ENCODE measurements at places on chromosomes 1 and 21. TPM values are rescaled to one million over a fixed set of nuclear protein-coding genes. Genes with fewer than 3 reads are reported as not detected.

The TMEM52 gene
- 0.49 TPM for total RNA-seq

GRCh38 chr1:21546122-21546825, 37.1 kb downstream of the ALPL start:
- DNase-seq = no peak

The KCNJ6 gene
- total RNA-seq = not detected

The FCRL5 gene
- not detected for total RNA-seq

GRCh38 chr1:33456502-33456886, 16.0 kb upstream of the ZSCAN20 start:
- no peak for DNase-seq

- no peak for DNase-seq
These were observed 16.9 kb downstream of the CHRNB2 start for GRCh38 chr1:154584267-154584994.

The TARS2 gene
- 25.3 TPM for total RNA-seq

- no peak for DNase-seq
These were observed 9.8 kb downstream of the MYBPH start for GRCh38 chr1:203165800-203166161.

DNA sequence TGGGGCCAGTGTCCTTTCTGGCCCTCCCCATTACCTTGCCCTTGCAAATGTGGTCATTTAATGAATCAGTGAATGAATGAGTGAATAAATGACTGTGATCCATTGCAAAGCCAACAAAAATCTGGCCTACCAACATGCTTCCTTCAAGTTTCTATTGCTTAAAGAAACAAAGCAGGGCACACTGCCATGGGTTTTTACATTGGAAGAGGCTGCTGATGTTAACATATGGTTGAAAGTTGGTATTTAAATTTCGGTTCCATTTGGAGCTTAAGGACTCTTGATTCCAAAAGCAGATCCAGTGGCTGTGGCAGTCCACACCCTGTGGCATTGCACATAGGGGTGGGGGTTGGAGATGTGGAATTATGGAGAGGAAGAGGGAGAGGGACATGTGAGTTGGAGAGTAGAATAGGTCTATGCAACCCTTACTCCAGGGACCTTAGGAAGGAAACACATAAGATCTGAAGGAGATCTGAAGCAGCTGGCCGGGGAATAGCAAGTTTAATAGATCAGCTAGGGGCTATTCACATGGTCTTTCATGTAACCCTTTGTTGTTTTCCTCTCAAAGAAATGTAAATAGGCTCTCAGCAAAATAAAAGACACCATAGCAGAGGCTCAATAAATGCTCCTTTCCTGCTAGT, 7.2 kb downstream of the ABCA4 start:
- DNase-seq = no peak

- DNase-seq = no peak
These were observed 33.4 kb upstream of the OR2B11 start for GRCh38 chr1:247491328-247491727.

The DPYD gene
- 34.4 TPM for total RNA-seq

DNA sequence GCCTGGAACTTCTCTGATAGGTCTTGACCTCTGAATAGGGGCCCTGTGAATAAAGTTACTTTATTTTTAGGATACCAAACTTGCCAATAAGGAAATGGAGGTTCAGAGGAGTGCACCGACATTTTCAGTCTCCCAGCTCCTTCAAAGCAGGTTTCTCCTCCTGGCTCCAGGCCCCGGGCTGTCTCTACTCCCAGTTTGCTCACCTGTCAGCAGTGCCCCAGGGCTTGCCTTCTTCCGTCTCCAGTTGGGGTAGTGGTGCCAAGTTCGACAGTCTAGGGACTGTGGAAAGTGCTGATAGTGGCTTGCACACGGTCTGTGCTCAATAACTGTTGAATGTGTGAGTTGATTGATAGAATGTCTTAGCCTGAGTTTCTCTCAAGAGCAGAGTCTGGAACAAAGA, 149.2 kb downstream of the ACTL8 start:
- no peak for DNase-seq

The FMN2 gene
- total RNA-seq = not detected

DNA sequence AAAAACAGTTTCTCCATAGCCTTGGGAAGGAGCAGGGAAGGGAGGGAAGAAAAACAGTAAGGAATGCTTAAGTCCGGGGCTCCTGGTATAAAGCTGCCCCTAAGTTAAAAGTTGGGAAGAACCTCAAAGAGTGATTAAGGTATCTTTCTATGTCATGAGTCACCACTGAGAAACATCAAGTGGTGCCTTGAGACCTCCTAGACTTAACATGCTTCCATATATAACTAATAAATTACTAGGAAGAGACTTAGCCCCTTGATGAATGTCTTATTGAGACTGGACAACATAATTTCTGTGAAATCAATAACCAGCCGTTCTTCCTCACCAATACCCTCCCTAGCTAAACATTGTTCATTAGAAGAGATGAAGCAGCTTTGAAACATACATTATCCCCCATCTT, 121.8 kb upstream of the SLC44A3 start:
- DNase-seq = no peak

The OR6K3 gene
- total RNA-seq = not detected

The CDK18 gene
- 1.6 TPM for total RNA-seq

DNA sequence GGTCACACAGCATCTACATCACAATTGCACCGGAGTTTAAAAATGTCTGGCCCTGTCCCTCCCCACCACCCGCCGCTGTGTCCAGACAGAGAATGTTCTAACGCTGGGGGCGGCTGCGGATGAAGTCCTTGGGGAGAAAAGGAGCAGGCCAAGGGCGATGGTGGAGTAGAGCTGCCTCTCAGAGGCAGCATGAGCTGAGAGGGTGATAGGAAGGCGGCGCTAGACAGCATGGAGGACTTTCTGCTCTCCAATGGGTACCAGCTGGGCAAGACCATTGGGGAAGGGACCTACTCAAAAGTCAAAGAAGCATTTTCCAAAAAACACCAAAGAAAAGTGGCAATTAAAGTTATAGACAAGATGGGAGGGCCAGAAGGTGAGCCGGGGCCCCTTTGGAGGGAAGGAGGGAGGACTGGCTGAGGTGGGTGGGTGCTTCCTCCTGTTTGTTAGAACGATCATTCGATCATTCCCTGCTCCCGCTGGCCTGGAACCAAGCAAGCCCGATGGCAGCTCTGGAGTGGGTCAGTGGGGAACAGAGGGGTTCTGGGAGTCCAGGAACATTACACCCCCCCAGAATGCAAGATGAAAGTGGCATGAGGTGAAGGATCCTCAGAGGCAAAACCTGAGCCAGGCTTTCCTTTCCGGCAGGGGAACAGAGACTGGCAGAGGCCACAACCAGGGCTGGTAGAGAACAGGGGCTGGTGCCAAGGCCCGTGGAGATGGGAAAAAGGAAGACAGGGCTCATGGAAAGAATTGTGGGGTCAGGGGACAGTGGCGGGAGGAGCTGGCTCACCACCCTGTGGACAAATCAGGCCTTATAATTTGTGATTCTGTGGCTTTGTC, at the start of the genes FAM229A and TSSK3:
Gene FAM229A, minus strand, starts transcription at position 12 of the 840 bp plus-strand sequence. CDS start 394 bp downstream, outside the sequence.
Gene TSSK3, plus strand, starts transcription at position 66 of the 840 bp plus-strand sequence. Its CDS starts 163 bp downstream, at position 229.
- DNase-seq = no peak

DNA sequence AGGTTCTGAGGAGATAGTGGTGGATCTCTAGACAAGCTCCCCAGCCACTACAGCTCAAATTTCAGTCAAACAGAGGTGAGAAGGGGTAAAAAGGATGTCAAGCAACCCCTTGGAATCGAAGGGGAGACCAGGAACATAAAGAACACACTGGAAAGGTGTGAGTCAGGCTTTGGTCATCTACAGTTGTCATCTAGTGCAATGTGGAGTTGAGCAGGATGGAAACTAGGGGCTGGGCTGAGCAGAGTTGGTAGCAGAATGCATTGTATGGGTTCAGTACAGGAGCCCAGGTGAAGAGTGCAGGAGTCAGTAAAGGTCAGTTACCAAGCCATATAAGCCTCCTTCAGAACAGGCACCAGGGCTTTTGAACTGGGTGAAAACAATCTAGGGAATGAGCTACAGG, 52.7 kb upstream of the VAV3 start:
- DNase-seq = no peak

All from CD4-positive, alpha-beta T cell (primary cell).